ENCODE measurements at places on chromosomes 16 and 17.

GRCh38 chr16:79150632-79151310 lies 449.8 kb downstream of the MAF start:
- no peak for DNase-seq

GRCh38 chr16:74297145-74297665 lies 591 bp downstream of the PSMD7 start:
- no peak for DNase-seq

GRCh38 chr16:64762211-64762610 lies 359.7 kb downstream of the CDH11 start:
- DNase-seq = no peak

DNA sequence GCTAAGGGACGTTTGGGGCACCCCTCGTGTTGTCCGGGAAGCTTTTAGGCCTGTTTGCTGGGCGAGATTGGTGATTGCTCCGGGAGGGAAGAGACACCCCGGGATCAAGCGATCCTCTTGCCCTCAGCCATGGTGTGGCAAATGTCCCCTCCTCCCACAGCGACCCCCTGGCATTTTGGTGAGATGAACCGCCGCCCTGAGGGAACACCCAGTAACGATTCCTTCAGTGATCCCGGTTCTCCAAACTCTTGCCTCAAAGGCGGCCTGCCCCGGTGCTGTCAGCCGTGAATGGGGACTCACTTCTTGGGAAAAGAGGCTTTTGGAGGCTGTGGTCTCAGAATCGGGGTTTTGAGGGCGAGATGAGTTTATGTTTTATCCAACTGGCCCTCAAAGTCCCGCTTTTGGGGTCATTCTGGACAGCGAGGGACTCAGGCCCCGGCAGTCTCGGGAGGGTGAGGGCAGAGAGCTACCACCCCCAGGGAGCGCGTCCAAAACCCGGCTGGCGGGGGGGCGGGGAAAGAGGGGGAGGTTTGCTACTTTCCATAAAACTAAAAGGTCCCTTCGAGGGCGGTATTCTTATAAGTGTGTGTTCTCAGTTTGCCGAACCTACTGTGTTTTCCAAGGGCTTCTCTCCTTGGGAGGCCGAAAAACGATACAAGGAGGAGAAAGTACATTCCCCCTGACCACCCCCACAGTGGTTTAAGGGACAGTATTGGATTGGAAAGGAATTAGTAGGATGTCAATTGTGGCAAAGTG lies 232.7 kb downstream of the MRTFB start:
- no peak for DNase-seq

DNA sequence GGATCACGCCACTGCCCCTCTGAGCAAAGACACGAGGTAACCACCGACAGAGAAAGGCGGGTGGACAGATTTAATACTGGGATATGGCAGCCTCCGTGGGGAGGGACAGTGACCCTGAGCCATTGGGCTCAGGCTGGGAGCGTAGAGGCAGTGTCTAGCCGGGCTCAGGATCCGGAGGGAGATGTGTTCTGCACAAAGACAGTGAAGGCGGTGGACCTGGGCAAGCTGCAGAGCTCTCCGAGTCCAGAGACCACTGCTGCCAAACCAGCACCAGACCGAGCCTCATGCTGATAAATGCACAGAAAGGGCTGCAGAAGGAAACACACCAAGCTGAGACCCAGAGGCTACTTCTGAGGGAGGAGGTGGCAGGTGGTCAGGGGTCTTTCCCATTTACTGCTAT lies 26.5 kb upstream of the MTSS2 start:
- no peak for DNase-seq

- no peak for DNase-seq
These were observed 21.6 kb downstream of the POLR3E start for GRCh38 chr16:22318690-22319358.

- no peak for DNase-seq
These were observed 23.6 kb upstream of the ATF7IP2 start for GRCh38 chr16:10362077-10362863.

GRCh38 chr16:85312642-85313525 lies 200.6 kb upstream of the CIBAR2 start:
- DNase-seq = no peak

GRCh38 chr17:57892146-57892819 lies 42.4 kb upstream of the MRPS23 start:
- no peak for DNase-seq

- no peak for DNase-seq
These were observed 8.1 kb downstream of the CLTC start for GRCh38 chr17:59627770-59628171.

- no peak for DNase-seq
These were observed 359.3 kb downstream of the HS3ST4 start for GRCh38 chr16:26051063-26051462.

DNA sequence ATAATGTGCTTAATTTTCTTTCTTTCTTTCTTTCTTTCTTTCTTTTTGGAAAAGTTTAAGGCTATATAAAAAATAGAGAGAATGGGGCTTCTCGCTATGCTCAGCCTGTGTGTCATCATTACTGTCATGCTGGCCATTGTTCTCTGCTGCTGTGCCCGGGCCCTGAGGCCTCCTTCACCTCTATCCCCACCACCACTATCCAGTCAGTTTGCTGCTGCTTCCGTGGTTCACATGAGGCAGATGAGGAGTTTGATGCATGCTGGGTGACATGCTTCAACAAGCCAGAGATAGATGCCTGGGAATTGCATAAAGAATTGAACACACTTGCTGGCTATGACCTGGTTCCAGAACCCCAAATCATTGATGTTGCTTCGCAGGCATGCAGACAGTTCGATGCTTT lies 36.3 kb downstream of the PITPNC1 start:
- DNase-seq = no peak

GRCh38 chr16:28195859-28196258 lies 15.9 kb downstream of the XPO6 start:
- no peak for DNase-seq

DNA sequence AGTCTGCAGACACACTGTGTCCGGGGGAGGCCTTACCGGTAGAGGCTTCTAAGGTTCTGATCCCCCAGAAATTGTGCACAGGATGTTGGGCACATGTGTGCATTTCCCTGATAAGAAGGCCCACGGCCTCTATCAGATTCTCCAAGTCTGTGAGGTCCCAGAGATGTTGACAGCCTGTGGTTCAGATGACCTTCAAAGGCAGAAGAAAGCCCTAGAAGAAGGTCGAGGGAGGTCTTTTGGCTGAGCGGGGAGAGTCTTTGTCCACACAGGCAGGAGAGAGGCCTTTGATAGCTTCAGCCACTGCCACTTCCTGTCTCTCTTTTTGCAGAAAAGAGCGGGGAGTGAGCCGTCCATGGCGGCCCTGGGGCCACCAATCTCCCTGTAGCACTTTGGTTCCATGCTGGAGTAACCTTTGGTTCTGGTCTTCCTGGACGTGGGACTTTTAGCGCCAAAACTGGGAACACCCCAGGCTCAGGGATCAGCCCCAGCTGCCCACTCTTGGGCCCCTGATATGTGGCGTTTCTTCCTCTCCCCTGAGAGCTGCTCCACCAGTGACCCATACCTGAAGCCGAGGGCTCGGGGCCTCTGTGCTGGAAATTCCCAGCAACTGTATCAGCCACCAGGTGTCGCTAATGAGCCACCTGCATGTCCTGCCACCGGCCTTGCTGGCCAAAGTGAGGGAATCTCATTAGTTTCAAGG lies 28.1 kb upstream of the LGALS9 start:
- DNase-seq = no peak

- no peak for DNase-seq
These were observed 243.1 kb upstream of the MAF start for GRCh38 chr16:79843631-79844043.

DNA sequence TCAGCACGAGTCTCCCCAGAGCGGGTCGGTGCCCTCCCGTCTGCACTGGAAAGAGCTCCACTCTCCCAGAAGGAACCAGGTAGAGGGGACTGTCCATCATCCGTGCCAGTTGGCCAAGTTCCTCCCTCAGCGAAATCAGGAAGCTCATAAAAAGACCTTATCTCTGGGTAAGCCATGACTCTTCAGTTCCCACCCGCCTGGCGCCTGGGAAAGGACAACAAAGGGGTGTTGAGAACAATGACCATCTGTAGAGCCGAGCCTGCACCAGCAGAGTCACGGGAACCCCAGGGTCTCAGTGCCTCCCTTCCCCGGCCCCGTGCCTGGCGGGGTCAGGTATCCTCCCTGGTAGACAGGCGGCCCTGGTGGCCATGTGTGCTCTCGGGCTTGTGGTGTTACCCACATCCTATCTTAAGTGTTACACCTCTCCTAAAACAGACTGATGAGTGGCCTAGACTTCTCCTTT lies 190.7 kb downstream of the AXIN2 start:
- no peak for DNase-seq

DNA sequence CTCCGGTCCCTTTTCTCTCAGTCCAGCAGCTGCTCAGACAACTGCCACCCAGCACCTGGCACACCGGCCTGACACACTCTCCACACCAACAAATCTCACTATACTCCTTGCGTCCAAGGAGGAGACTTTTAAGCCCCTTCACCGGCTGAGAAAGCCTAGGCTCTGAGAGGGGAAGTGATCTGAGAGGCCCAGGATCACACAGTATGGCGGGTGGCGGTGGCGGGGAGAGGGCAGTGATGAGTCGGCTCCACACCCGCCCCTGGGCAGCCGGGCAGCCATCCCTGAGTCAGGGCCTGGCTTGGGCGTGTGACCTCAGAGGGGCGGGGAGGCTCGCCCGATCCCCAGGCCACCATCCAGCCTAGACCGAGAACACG lies 569 bp downstream of the FLII start:
- DNase-seq = no peak

DNA sequence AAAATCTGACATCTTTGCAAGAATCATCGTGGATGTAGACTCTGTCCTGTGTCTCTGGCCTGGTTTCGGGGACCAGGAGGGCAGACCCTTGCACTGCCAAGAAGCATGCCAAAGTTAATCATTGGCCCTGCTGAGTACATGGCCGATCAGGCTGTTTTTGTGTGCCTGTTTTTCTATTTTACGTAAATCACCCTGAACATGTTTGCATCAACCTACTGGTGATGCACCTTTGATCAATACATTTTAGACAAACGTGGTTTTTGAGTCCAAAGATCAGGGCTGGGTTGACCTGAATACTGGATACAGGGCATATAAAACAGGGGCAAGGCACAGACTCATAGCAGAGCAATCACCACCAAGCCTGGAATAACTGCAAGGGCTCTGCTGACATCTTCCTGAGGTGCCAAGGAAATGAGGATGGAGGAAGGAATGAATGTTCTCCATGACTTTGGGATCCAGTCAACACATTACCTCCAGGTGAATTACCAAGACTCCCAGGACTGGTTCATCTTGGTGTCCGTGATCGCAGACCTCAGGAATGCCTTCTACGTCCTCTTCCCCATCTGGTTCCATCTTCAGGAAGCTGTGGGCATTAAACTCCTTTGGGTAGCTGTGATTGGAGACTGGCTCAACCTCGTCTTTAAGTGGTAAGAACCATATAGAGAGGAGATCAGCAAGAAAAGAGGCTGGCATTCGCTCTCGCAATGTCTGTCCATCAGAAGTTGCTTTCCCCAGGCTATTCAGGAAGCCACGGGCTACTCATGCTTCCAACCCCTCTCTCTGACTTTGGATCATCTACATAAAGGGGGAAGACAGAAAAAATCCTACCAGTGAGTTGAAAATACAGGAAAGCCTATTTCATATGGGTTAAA lies at the start of gene G6PC1:
Gene G6PC1, plus strand, starts transcription at position 340 of the 872 bp plus-strand sequence. Its CDS starts 78 bp downstream, at position 418.
- no peak for DNase-seq

DNA sequence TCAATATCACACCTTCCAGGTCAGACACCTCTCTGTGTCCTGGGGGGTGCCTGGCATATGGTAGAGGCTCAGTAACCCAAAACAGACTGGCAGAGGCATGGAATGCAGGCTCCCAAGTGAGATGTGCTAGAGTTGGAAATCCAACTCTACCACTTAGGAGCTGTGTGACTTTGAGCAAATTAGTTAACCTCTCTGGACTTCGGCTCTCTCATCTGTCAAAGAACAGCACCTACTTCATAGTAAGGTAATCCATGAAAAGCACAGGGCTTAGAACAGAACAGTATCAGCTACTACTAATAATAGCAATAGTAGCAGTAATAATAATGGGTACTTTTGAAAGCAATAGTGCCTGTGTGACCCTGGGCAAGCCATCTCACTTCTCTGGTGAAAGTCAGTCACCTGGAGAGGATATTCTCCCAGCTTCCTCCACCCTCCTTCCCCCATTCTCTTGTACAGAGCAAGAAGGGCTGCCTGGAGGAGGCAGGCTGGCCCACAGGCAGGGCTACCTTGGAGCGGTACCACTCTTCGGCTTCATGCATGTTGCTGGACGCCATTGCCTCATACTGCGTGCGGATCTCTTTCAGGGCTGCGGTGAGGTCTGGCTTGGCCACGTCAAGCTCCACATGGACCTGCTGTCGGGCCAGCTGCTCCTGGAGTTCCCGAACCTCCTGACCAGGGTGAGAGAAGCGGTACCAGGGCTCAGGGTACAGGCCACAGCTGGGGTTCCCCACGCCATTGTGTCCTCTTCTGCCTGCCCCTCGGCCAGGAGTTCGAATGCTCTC lies 2.3 kb downstream of the GFAP start:
- DNase-seq = no peak

GRCh38 chr17:70318051-70318450 lies 148.7 kb downstream of the KCNJ2 start:
- no peak for DNase-seq

GRCh38 chr16:81243942-81244341 lies 5.5 kb downstream of the BCO1 start:
- DNase-seq = no peak

DNA sequence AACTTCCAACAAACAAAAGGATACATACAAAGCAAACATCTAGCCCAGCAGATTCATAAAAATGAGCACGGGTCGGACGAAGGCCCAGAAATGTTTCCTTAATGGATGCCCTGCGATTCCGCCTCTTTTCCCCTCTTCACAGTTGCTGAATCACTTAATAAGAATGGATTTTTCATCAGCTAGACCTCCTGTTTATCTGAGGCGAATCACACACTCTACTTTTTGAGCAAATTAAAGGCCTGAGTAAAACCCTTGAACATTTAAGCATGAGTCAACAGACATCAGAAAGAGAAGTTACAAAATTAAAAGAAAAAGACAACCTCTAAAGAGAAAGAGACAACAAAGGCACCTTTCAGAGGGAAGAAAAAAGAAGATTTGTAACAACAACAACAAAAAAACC lies 44.7 kb downstream of the HS3ST3A1 start:
- DNase-seq = no peak

- DNase-seq = no peak
These were observed 465.9 kb upstream of the ERCC4 start for GRCh38 chr16:13453938-13454553.

DNA sequence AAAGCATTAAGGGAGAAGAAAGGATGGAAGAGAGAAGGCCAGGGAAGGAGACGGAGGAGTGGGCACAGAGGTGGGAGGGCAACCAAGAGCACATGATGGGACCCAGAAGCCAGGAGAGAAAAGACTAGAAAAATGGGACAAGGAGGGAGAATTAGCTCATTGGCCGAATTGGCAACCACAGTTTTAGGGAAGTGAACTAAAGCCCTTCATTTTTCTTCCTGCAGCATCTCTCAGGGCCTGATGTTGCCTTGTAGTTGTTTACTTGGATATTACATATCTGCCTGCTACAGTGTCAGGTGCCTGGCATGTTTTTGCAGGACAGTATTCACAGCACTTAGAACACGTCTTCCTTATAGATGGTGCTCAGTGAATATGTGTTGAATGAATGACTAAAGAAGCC lies 19.0 kb downstream of the EMP2 start:
- no peak for DNase-seq

- DNase-seq = no peak
These were observed 13.9 kb downstream of the NGFR start for GRCh38 chr17:49508866-49509587.

All from HFF-Myc (cell line).